GM03348 (cell line): ENCODE measurements at places on chromosomes 3 and 15.

GRCh38 chr3:61637088-61638051, 76.0 kb downstream of the PTPRG start:
- no peak for DNase-seq

DNA sequence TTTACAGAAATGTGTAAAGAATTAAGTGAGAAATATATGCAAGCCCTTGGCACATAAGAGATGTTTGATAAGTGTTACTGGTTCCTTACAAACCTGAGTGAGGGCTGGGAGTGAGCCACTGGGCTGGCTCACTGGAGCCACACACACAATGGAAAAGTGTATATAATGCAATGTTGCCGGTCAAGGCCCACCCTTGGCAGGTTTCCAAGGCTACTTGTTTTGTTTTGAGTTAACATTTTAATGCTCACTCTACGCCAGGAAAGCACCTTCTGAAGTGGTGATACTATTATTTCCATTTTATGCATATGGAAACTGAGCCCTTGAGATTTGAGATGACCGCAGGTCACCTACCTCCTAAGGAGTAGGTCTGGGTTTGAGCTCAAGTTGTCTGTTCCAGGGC, 71.8 kb upstream of the FHIT start:
- DNase-seq, result no peak

- DNase-seq, result no peak
These were observed 217.8 kb downstream of the SOX2 start for GRCh38 chr3:181929501-181929900.

DNA sequence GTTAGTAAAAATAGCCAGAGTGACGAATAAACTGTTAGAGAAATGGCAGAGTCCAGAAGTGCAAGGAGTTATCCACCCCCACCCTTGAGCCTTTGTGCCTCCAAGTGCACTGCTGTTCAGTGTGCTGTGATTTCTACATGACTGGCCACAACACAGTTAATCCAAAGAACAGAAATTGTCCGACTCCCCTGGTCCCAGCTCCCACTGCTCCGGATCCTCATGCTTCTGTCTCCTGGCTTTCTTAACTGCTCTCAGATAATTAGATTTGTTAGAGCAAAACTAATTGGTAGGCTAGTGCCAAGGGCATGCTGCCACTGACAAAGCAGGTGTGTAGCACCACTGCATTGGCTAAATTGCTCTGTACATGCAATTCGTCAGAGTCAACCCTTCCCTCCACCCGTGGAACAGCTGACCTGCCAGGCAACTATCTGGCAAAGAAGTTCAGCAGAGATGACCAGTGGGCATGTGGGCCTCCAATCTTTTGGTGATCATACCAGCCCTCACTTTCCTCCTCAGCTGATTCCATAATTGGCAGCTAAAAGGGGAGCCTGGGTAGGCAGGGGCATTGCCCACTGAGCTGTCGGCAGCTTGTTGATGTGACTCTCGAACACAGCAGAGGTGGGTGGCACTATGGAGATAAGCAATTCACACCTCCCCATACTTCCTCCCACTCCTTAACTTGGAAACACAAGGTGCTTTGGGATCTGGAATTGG, 18.9 kb upstream of the ACAP2 start:
- no peak for DNase-seq

DNA sequence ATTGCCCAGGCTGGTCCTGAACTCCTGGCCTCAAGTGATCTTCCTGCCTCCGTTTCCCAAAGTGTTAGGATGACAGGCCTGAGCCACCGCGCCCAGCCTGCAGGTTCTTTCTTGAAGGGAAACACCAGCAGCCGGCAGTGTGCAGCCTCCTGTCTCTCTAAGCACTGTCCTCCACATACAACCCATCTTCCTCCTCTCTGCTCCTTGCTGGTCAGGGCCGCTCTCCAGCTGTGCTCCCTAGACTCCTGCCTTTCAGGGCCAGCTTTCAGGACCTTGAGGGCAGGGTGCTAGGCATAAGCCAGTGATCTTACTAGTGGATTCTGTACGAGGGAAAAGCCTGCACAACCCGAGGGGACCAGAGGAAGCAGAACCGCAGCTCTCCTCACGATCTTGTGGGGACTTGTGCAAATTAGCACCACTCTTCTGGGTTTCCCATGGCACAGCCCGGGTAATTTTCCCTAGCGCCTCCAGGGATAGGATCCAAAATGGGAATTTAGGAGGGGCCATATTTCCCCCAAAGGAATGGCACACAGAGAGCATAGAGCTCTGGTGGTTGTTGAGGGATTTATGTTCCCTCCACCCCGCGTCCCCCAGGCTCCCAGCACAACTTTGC, 18.2 kb upstream of the CORO2B start:
- DNase-seq, result no peak

- no peak for DNase-seq
These were observed 292.8 kb downstream of the MEX3B start for GRCh38 chr15:81752974-81753373.

- peak; percentile 4 for DNase-seq
These were observed 363.4 kb downstream of the GAP43 start for GRCh38 chr3:115986555-115987207.

DNA sequence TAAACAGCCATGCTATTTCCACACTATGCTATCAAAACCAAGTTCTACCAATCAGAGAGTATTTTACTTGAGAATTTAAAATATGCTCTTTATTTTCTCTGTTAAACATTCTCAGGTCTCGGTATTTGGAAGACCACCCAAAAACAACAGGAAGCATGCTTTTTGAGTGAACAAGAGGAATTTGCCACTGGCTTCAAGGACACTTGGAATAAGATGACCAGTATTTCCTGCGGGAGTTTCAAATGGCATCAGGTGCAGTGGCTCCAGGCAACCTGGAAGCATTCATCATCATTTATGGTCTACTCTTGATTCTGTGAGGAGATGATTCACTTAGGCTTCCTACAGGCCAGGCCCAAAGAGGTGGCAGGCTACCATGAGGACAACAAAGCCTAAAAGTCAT, 305.7 kb upstream of the ATP11B start:
- DNase-seq, result no peak

GRCh38 chr15:63532307-63532744, 27.9 kb downstream of the USP3 start:
- peak; percentile 11 for DNase-seq

- DNase-seq, result no peak
These were observed 591 bp upstream of the SLC25A20 start for GRCh38 chr3:48899273-48899672.

DNA sequence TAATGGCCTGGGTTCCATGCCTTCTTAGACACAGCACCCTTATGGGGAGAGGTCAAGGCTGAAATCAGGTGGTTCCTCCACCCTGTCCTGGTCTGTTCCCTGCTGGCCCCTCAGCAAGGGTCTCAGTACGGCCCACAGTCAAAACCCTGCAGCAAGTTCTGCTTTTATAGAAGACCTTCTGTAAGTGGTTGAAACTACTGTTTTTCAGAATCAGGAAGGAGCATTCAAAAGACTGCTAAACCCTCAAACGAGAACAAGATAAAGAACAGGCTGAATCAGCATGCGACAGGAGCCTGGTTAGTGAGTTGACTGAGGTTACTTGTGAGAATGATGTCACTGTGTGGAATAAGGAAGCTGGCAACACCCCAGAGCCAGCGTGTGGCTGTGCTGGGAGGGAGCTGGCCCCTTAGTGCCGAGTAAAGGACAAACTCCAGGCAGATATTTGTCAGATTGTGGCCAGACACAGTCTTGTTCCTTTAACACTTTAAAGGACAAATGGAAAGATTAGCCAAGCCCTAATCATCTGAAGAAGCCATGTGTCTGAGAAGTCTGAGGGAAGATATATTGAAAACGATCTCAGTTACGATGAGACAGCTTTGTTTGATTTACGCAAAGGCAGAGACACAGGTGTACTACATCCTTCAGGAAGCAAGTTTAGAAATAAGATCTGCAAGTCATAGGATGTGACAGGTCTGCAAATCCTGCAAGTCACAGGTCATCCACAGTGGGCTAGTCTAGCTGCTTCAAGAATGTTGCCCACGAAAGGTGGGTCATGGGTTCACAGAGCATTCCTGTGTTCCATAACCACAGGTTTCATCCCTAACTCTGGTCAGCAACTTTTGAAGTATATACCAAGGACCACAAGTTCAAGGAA, 54.0 kb downstream of the B3GNT5 start:
- peak; percentile 20 for DNase-seq
